ENCODE measurements at places on chromosomes 6 and 20.

- DNase-seq = no peak
These were observed 188.6 kb downstream of the SYNDIG1 start for GRCh38 chr20:24657878-24658620.

- DNase-seq = no peak
These were observed 194.7 kb upstream of the RREB1 start for GRCh38 chr6:6912817-6913744.

GRCh38 chr6:113209315-113209714, 647.8 kb upstream of the MARCKS start:
- no peak for DNase-seq

DNA sequence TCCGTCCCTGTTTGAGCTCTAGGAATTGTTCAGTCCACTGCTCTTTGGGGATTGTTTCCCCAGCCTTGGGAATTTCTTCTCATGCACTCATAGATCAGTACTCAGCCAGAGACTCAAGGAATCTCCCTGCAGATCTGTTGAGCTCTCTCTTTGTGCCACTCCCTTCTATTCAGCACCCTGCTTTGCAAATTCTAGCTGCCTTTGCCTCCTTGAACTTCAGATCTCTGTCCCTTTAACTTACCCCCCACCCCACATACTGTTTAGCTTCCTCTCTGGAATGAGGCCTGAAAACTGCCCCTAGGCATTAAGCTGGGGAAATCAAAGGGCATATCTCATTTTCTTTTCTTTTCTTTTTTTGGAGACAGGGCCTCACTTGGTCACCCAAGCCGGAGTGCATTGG, 30.5 kb downstream of the QRSL1 start:
- DNase-seq = no peak

DNA sequence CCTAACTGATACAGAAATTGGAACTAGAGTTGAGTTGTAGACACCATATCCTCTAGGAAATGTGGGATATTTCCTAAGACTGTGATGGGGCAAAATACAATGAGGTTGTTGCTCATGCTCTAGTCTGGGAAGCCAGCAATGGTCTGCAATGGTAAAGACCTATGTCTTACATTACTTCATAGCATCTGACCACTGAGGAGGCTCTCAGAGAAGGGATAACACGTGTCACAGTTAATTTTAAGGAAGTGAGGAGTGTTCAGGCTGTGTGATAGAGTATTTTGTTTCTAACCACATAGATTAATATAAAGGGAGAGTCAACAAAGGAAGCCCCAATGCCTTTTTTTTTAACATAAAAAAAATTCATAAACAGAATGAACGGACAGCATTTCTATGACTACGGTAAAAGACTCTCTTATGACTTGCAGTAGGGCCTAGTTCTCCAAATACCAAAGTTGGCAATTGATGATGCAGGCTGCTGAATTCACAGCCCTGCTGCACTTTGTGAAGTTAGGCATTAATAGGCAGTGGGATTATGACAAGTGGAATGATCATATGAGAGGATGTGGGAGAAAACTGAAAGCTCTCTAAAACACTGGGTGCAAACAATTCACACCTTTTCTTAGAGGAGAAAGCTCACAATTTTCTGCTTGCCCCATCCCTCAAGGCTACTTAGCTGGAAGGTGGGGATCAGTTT, 13.7 kb downstream of the KCNS1 start:
- DNase-seq = no peak

- no peak for DNase-seq
These were observed 38.2 kb downstream of the NFYA start for GRCh38 chr6:41111017-41111416.

- DNase-seq = no peak
These were observed 966 bp downstream of the CFAP206 start for GRCh38 chr6:87408721-87409155.

GRCh38 chr6:149026530-149026942, 279.7 kb downstream of the UST start:
- DNase-seq = peak; percentile 46

- DNase-seq = no peak
These were observed 183.4 kb downstream of the ADGRG6 start for GRCh38 chr6:142485256-142485655.

GRCh38 chr6:132246632-132247270, 154.5 kb downstream of the MOXD1 start:
- no peak for DNase-seq

DNA sequence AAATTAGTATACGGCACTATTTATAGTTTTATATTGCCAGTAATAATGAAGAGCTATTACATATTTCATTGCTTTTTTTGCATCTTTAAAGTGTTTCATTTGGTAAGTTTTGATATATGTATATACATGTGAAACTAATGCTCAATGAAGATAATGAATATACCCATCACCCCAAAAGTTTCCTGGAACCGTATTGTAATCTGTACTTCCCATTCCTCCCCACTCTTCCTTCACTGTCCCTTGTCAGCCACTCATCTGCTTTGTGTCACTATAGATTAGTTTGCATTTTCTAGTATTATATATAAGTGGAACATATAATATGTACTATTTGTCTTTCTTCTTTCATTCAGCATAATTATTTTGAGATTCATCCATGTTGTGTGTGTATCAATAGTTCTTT, 10.3 kb upstream of the TBC1D32 start:
- no peak for DNase-seq

GRCh38 chr20:45857882-45858216, 435 bp downstream of the ZSWIM3 start:
- DNase-seq = no peak

DNA sequence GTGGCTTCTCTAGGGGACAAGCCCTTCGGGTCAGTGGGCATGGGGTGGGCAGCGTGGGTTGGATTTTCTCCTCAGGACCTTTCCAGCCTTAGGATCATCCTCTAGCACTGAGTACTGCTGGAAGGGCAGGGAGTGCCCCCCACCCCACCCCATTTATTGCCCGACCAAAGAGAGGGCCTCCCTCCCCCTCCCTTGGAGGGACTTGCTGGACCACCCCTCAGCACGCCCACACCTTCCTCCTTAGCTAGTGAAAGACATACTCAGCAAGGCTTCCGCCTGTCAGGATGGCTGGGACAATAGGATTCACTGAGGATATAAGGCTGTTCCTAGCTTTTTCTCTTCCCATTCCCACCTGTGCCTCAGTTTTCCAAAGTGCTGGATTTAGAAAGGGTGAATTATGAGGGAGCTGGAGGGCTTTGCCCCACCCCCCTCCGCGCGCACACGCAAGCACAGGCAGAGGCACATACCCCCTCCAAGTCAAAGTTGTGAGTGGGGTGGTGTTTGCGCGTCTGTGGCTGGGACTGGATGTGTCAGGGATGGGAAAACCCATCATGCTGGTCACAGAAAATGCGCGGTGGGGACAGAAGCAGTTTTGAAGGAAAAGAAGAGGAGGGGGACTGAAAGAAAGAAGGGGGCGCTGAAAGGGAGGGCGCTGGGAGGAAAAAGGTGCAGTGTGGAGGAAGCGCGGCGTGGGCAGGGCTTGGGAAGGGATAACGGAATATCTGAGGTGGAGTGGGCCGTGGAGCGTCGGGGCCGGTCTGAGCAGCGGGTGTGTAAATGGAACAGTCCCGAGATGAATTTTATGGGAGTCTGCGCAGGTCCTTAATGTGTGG, 693 bp upstream of the SLC29A1 start:
- no peak for DNase-seq

DNA sequence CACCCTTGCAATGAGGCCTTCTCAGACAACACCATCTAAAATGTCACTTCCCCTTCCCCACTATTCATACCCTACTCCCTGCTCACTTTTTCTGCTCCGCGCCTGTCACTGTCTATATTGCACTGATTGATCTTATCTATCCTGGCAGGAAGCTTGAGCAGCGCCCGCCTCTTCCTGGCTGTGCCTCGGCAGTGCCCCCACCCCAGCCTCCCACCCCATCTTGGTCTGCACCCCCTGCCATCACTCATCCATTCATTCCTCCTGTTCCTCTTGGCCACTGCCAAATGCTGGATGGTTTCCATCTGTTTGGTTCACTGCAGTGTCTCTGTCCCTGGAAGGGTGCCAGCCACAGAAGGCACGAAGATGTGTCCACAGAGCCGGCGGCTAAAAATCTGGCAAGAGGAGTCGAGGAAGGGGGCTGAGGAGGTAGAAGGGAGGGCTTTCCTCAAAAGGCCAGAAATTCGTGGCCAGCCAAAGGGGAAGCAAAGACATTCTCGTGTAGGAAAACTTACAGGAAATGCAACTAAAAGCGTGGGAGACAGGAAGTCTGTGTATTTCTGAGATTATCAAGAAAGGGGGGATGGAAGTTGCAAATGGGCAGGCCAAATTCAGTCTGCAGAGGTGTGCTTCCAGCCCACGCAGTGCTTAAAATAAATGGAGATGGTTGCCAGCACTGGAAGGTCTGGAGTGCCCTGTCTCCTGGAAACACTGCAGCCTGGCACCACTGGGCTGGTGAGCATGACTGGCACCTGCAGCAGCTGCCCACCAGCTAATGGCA, 27.6 kb downstream of the SYNJ2 start:
- no peak for DNase-seq

- DNase-seq = no peak
These were observed 392.7 kb upstream of the ID4 start for GRCh38 chr6:19444481-19444880.

DNA sequence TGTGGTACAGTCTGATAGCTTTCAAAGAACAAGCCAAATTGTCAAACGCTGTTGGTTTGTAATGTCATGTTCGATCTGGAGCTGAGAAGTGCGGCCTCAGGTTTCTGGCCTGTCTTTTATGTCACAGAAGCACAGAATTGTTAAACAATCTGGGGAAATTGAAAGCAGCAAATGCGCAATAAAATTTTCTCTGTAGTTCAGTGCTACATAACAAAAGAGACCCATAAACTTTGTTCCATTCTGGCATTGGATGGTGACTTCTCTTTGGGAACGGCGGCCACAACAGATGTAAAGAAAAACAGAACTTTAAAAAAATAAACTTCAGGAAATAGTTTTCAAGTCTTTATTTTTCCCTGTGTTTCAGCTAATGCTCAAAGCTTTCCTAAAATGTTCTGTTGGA, 106.9 kb downstream of the PRL start:
- DNase-seq = no peak

DNA sequence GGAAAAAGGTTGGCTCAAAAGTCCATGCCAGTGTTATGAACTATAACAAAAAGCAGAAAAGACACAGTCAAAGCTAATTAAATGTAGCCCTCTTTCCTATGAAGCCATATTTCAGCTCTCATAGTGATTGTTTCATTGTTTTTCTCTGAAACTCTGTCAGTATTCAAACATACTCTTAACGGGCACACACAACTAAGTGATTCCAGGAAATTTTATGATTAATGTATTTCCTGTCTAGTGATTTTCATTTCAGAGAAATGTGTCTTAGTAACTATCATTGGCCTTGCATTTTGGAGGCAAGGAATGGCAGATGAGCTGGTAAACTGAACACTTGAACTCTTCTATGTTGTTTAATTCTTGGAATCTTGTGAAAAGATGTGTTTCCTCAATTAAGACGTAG, 68.0 kb downstream of the CLVS2 start:
- DNase-seq = no peak

- no peak for DNase-seq
These were observed 188.9 kb downstream of the TFAP2C start for GRCh38 chr20:56817780-56818675.

- DNase-seq = no peak
These were observed 94.4 kb downstream of the FHL5 start for GRCh38 chr6:96657344-96657743.

- DNase-seq = no peak
These were observed 70.8 kb upstream of the SASH1 start for GRCh38 chr6:148271711-148272439.

DNA sequence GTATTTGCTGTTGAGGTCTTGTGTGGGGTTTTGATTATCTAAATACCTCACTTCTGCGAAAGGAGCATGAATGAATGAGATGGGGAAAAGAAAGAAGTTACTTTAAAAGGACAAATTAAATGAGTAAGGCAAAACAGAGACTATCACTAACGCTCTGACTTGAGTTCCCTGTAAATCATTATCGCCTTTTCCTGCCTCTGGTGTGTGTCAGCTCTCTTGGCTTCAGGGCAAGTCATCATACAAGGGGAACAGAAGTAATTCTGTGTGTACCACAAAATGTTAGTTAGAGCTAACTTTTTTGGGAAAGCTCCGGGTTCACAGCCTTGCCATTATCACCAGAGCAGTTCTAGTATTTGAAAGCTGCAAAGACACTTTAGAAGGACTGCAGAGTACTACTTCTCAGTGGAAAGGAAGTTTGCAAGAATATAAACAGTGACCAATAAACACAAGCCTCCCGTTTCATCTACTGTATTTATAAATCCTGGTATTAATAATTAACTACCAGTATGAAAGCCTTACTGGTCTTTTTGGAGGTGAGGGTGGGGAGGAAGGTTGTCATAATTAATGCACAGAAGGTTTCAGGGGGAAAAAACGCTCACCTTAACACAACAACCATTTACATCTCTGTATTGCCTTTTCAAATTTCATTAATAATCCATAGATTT, 1.2 kb downstream of the DZANK1 start:
- no peak for DNase-seq

GRCh38 chr6:47343600-47343999, 33.9 kb upstream of the TNFRSF21 start:
- no peak for DNase-seq

- DNase-seq = no peak
These were observed 92.3 kb upstream of the HCRTR2 start for GRCh38 chr6:55082021-55082420.

- DNase-seq = no peak
These were observed 936 bp downstream of the ZDHHC14 start for GRCh38 chr6:157381631-157382621.

GRCh38 chr20:34582911-34583310, 24.4 kb downstream of the MAP1LC3A start:
- no peak for DNase-seq

- no peak for DNase-seq
These were observed 35.8 kb upstream of the MAS1 start for GRCh38 chr6:159854959-159855358.

DNA sequence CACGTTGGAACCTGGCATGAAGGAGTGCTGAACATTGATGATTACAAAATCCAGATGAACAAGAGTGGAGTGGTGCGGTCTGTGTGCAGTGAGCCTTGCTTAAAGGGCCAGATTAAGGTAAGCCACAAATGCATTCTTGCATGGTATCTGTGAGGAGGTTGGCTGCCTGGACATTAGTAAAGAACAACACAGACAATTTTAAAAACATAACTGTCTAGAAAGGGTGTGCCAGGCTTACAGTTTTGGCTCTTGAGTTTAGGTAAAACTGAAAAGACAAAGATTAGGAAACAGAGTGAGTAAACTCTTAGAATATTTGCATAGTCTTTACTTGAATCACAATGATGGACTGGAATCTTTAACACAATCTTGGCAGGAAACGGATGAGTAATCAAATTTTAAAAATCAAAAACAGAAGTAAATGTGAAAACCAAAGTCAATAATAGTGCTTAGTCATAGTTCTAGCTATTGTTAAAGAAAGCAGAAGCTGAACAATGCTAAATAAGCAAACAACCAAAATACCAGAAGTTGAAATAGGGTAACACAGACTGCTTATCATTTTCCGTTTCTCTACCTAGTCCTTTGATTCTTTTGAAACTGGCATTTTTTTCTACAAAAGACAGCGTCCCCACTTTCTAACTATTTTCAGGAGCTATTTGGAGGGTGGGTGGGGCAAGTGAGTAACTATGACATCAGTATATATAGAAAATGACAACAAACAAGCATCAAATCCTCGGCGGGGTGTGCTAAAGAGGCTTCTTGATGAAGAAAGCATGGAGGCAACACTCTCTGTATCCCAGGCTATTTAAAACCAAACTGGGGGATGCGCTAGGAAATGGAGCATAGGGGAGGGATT, 185.8 kb upstream of the RAB32 start:
- DNase-seq = no peak

- DNase-seq = no peak
These were observed 808 bp downstream of the SDC4 start for GRCh38 chr20:45347297-45347935.

Measured in NCI-H524 treated with DMSO at 0.1 percent for 48 hours (cell line).